SJCRH30 (cell line): ENCODE measurements at places on chromosomes 1 and 21.

GRCh38 chr1:1358433-1359271 is at the start of gene MXRA8:
MXRA8 (minus strand) TSS chr1:1358555; CDS start chr1:1358504, 51 bp downstream.
- no peaks in the 10 kb centered on the region for H3K36me3 ChIP-seq
- peak; percentile 64 for DNase-seq
- H3K4me3 ChIP-seq, result peak within 1 kb of the TSS; percentile 52
- H3K27me3 ChIP-seq, result no peaks in the 10 kb centered on the region
- H3K27ac ChIP-seq, result peak within 1 kb of the TSS; percentile 87
- H3K4me1 ChIP-seq, result peaks cover 31% of the 10 kb centered on the region

DNA sequence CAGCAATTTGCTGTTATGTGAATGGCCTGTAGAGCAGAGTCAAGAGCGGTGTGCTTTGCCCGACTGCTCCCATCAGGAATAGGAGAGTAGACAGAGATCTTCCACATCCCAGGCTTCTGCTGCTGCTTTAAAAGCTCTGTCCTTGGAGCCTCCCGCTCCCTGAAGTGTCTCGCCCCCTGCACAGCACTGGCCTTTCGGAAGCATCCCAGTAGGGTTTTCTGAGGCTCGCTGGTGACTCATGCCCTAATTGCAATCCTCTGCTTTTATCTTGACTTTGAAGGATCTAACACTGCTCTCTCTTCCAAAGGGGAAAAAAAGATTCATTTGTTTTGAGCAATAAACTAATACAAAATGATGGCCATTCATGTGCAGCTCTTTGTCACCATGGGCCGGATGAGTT is 13.3 kb upstream of the CD101 start:
- no peak overlapping the region for H3K4me3 ChIP-seq
- peaks cover 19% of the 10 kb centered on the region for H3K4me1 ChIP-seq
- peaks cover 10% of the 10 kb centered on the region; the same call in 1 of the 2 replicates for H3K36me3 ChIP-seq

GRCh38 chr1:200737647-200738291 is 924 bp upstream of the CAMSAP2 start:
- no peaks in the 10 kb centered on the region for H3K36me3 ChIP-seq
- no peak for DNase-seq
- no peaks in the 10 kb centered on the region; the same call in 1 of the 2 replicates for H3K4me1 ChIP-seq
- H3K4me3 ChIP-seq, result peak overlapping the region; percentile 96
- H3K27ac ChIP-seq, result no peak overlapping the region

DNA sequence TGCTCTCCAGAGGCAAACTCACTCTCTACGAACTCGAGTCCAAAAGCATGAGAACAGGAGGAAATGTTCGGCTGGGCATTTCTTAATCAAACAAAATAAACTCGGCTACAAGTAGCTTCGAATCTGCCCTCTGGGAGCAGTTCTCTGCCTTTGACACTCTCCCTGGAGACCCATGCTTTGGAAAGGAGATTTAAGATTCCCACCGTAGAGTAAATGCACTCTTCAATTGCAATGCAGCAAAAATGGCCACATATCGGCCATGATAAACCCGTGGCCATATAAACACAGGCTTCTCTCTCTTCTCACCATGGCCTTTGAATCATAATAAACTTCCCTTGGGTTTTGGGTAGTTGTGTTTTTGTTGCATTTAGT is 215.4 kb downstream of the TOMM20 start:
- H3K27me3 ChIP-seq, result no peaks in the 10 kb centered on the region; the same call in 1 of the 2 replicates
- H3K36me3 ChIP-seq, result no peaks in the 10 kb centered on the region

- H3K36me3 ChIP-seq, result no peaks in the 10 kb centered on the region
- H3K27me3 ChIP-seq, result no peaks in the 10 kb centered on the region
- no peak for DNase-seq
These were observed 28.0 kb upstream of the USP25 start for GRCh38 chr21:15701830-15702229.

DNA sequence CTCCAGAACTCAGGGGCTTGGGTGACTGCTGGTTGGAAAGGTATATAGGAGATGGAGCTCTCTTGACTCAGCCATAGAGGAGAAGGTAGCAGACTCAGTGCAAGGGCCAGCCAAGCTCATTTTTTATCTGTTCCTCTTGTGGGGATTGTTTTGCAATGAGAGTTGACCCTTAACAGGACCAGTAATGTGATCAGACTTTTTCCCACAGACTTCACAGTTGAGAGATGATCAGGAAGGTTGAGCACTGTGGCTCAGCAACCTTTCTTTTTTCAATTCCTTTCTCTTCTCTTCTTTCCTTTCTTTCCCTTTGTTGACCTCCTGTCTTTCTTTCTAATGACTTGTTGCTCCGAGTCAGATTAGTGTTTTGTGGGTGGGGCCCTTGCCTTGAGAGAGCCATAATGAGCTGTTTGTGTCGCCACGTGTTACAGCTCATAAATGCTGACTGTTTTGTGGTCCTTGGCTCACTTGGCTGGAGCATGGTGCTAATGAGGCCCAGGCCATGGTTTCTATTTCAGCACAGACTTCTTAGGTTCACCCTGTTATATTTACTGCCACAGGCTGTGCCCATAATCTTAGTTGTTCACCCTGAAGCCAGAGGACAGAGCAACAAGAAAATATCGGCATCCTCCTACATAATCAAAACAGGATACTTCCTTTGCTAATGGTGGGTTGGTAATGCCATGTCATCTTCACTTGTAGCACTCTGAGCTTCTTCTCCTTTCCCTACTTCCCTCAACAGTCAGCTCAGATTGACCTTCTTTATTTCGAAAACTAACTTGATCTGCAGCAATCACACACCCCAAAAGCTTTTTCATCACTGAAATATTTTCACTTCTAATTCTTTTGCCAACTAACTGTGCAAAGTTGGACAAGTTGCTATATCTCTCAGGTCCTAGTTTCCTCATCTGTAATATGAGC is 13.9 kb downstream of the ADAM30 start:
- H3K36me3 ChIP-seq, result no peaks in the 10 kb centered on the region
- no peaks in the 10 kb centered on the region for H3K27me3 ChIP-seq
- no peak for DNase-seq

DNA sequence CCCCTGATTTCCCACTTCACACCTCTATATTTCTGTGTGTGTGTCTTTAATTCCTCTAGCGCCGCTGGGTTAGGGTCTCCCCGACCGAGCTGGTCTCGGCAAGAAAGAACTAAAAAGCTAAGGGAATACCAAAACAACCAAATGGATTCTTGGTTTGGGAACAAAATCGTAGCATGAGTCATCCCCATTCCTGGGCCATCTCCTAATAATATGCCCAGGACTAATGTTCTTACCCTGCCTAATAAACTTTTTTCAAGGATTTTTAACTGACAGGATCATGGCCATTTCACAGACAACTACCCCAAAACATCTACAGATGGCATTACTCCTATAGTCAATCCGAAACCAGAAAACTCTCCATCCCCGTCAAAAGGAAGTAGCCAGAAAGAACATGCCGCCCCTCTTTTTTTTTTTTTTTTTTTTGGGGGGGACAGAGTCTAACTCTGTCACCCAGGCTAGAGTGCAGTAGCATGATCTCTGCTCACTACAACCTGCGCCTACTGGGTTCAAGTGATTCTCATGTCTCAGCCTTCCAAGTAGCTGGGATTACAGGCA is 4.1 kb upstream of the HPDL start:
- no peaks in the 10 kb centered on the region for H3K36me3 ChIP-seq
- no peak overlapping the region for H3K4me3 ChIP-seq

- peak; percentile 92 for DNase-seq
- no peaks in the 10 kb centered on the region for H3K27me3 ChIP-seq
- H3K36me3 ChIP-seq, result no peaks in the 10 kb centered on the region
- peaks cover 11% of the 10 kb centered on the region for H3K4me1 ChIP-seq
- no peak overlapping the region for H3K4me3 ChIP-seq
- peak overlapping the region; percentile 72 for H3K27ac ChIP-seq
These were observed 68.3 kb downstream of the ADARB1 start for GRCh38 chr21:45142469-45143308.

DNA sequence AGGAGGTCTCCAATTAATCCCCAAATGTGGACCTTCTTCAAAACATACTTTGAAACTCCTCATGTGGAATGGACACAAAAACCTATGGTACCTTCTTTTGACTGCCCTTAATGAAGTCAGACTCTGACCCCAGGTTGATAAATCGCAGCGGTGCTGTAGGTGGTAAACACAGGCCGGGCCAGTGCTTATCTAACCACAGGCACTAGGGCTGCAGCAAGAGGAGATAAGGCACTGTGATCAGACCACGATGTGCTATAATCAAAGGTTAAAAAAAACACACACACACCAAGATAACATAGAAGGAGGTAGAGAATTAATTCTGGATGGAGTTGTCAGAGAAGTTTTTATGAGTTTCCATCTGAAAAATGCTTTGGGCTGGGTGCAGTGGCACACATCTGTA is 52.3 kb upstream of the SIPA1L2 start:
- no peaks in the 10 kb centered on the region for H3K4me1 ChIP-seq
- H3K4me3 ChIP-seq, result no peak overlapping the region
- 0 out of 2 replicates have a peak, but pooled peaks cover 8% of the 10 kb centered on the region for H3K27me3 ChIP-seq
- no peaks in the 10 kb centered on the region for H3K36me3 ChIP-seq
